ENCODE measurements at places on chromosomes 7 and 10.

- no peak for DNase-seq
Measured at GRCh38 chr10:133083422-133084100, 4.2 kb upstream of the ADGRA1 start.

- no peak for DNase-seq
Measured at GRCh38 chr7:100823140-100823525, 4.2 kb downstream of the EPHB4 start.

GRCh38 chr7:85630904-85631600 lies 444.2 kb upstream of the SEMA3D start:
- peak; percentile 62 for DNase-seq

GRCh38 chr7:80900583-80901576 lies 18.0 kb downstream of the SEMA3C start:
- no peak for DNase-seq

DNA sequence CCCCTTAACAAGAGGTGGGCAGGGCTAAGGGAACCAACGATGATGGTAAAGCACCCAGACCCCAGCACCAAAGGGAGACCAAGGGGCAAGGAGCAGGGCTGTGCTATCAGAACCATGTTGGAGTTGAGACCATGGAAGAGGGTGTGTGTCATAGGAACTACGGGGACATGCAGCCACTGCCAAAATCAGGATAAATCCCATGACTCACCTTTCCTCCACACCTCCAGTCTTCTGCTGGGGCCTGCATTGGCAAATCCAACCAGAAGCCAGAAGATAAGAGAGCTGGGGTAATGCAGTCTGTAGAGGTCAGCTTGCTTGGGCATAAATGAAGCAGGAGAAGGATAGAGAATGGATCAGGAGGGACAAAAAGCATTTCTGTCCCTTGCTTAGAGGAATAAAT lies 42.7 kb upstream of the SMARCD3 start:
- no peak for DNase-seq

- DNase-seq, result no peak
Measured at GRCh38 chr7:149304006-149304405, 42.0 kb downstream of the ZNF783 start.

DNA sequence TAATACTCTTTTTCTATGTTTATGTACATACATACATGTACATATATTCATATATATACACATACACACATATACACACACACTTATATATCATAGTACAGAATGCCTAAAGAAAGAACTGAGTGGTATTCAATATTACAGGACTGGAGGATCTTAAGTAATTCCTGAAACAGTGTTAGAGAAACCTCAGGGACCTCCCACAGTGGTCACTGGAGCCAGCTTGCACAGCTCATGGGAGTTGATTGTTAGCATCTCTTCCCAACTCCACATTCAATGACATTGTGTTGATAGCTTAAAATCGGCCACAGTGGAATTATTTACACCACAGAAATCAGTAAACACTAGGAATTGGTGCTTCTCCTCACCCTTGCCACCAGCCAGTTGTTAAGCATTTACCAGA lies 6.0 kb downstream of the LRRC17 start:
- no peak for DNase-seq

GRCh38 chr10:73915206-73915851 lies 4.4 kb downstream of the PLAU start:
- no peak for DNase-seq

DNA sequence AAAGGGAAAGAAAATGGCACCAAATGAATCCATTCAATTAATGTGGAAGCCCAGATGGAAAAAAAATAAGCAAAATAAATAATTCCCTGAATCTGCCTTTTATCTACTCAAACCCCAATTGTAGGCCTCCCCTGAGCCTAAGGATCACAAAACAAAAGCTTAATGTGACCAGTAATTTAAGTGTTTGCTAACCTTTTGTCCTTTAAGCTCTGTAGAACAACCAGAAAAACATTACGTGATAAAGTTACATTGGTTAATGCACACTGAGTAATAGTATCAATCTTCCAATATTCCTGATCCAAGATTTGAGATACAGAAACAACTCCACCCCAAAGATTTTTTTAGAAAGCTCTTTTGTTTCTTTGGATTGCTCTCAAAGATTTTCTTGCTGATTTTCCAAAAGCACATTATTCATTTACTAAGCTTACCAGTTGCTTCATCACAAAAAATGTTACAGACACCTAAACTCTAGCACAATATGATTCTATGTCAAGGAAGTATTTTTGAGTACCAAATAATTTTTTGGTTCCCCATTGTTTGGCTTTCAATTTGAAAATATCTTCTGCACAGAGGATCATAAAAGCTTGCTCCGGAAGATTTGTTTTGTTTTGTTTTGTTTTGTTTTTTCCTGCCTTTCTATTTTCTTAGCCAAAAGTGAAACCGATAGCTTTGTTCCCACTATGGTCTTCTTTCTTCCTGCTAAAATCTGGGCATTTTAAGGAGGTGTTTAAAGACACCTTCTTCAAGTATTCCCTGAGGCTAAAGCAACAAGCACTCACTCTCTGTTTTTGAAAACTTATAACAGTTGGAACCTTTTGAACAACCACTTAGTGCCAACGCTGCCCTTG lies 54.2 kb downstream of the TRIL start:
- no peak for DNase-seq

Measured in COR-L47 (cell line).